HTR-8/SVneo (cell line): ENCODE measurements at places on chromosomes 3 and 15.

DNA sequence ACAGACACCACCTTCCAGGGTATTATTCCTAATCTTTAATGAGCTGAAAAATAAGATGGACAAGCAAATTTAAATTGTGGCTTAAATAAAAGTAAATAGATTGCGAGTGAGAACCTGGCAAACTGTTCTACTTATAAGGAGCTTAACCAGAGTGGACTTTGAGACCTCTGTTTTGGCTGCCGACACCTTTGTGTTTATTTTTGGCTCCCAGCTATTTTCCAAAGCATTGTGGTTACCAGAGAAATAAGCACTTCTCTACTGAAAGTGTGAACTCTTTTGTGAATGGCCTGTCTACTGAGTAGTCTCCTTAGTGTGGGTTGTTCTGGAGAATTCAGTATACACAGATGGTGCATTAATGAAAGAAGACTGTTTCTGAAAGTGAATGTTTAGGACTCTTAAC is 109.4 kb downstream of the ATP8B4 start:
- DNase-seq = no peak

- DNase-seq = no peak
Measured at GRCh38 chr3:21294768-21295167, 456.2 kb downstream of the ZNF385D start.

GRCh38 chr3:181622365-181622764 is 89.4 kb upstream of the SOX2 start:
- no peak for DNase-seq

DNA sequence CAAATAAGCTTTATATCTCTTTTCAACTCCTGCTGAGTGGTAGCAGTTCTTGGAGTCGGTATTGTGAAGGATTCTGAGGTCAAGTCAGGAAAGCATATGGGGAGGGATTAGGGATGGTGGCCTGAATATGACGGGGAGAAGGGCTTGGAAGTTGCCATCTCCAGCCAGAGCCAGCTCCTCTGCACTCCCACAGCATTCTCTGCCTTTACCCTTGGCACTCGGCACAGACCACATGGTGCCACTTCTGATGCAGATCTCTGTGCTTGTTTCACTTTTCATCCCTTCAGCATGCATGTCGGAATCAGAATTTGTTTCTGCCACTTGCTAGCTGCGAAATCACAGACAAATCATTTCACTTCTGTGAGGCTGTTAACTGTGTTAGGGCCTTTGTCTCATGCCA is 52.5 kb downstream of the RAB11A start:
- DNase-seq = no peak

- no peak for DNase-seq
Measured at GRCh38 chr15:32825219-32825618, 107.4 kb downstream of the GREM1 start.
